Omental fat pad (tissue), 4 donors: ENCODE measurements at places on chromosomes 2 and 18. TPM values are rescaled to one million over a fixed set of nuclear protein-coding genes. Genes with fewer than 3 reads are reported as not detected.

APCDD1 gene
- total RNA-seq, result 156 TPM

PTPRN gene
- total RNA-seq, result not detected

CRYGC gene
- not detected for total RNA-seq

CDK15 gene
- 0.84 TPM for total RNA-seq

ANKRD39 gene
- 8.0 TPM for total RNA-seq

CHRND gene
- total RNA-seq, result not detected

LCT gene
- not detected for total RNA-seq

DSG1 gene
- total RNA-seq, result not detected

BCL2 gene
- 84.5 TPM for total RNA-seq

UBE2E3 gene
- 46.4 TPM for total RNA-seq

GNLY gene
- total RNA-seq, result 5.5 TPM

CGREF1 gene
- 6.4 TPM for total RNA-seq

CHRNA1 gene
- not detected for total RNA-seq

DDX18 gene
- 55.3 TPM for total RNA-seq

ATIC gene
- 62.1 TPM for total RNA-seq

PRKAG3 gene
- total RNA-seq, result not detected

EN1 gene
- total RNA-seq, result 0.50 TPM

CCDC150 gene
- total RNA-seq, result 1.4 TPM

NAT8 gene
- total RNA-seq, result not detected

AMER3 gene
- total RNA-seq, result not detected

SPIRE1 gene
- total RNA-seq, result 16.8 TPM

ASXL2 gene
- 15.8 TPM for total RNA-seq

EFEMP1 gene
- total RNA-seq, result 647 TPM

SAG gene
- total RNA-seq, result 0.09 TPM

GAREM1 gene
- 22.4 TPM for total RNA-seq

TMEM131 gene
- total RNA-seq, result 38.1 TPM

KDM3A gene
- total RNA-seq, result 27.3 TPM

GPATCH11 gene
- total RNA-seq, result 38.5 TPM

ZNG1B gene
- total RNA-seq, result 32.1 TPM

PDE11A gene
- 0.65 TPM for total RNA-seq

AQP4 gene
- not detected for total RNA-seq

SNORC gene
- total RNA-seq, result 0.24 TPM

RIT2 gene
- total RNA-seq, result not detected

RHOB gene
- total RNA-seq, result 1,443 TPM

MZT2A gene
- 23.7 TPM for total RNA-seq

CPO gene
- total RNA-seq, result not detected

AQP12B gene
- total RNA-seq, result not detected

TSN gene
- total RNA-seq, result 39.5 TPM

PHLPP1 gene
- total RNA-seq, result 11.1 TPM

SLC8A1 gene
- total RNA-seq, result 33.1 TPM

SH3BP4 gene
- 48.1 TPM for total RNA-seq

SRD5A2 gene
- not detected for total RNA-seq

FIGN gene
- total RNA-seq, result 13.1 TPM

KCNIP3 gene
- total RNA-seq, result 7.2 TPM

NTSR2 gene
- total RNA-seq, result not detected

GRHL1 gene
- 15.1 TPM for total RNA-seq

CCDC102B gene
- total RNA-seq, result 6.7 TPM

NFATC1 gene
- 21.8 TPM for total RNA-seq

OR6B2 gene
- not detected for total RNA-seq

SATB2 gene
- total RNA-seq, result 1.7 TPM

RMC1 gene
- 23.8 TPM for total RNA-seq

IL1F10 gene
- not detected for total RNA-seq

CCDC178 gene
- total RNA-seq, result 10.6 TPM

SGO2 gene
- 4.7 TPM for total RNA-seq

ATP8B1 gene
- total RNA-seq, result 8.0 TPM

DNAJC5G gene
- total RNA-seq, result not detected

MAPRE3 gene
- total RNA-seq, result 11.9 TPM

GRB14 gene
- 7.4 TPM for total RNA-seq
